ENCODE measurements at places on chromosomes 4 and X.

DNA sequence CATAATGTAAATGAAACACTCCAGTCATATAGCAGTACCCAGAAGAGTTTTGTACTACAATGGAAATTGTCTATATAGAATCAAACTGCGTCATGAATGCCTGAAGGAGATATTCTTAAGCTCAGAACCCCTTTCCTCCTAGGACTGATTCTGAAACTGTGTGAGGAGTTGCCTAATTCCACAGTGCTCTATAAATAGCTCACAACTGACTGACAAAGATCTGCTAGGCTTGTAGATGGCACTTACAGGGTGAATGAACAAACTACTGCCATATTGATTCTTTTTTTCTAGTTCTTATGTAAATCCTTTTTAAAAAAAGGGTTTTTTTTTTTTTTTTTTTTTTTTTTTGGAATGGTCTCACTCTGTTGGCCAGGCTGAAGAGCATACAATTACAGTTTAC, 30.1 kb upstream of the UGT2B17 start:
- DNase-seq = no peak

GRCh38 chrX:4110964-4111363, 397.5 kb upstream of the PRKX start:
- no peak for DNase-seq

DNA sequence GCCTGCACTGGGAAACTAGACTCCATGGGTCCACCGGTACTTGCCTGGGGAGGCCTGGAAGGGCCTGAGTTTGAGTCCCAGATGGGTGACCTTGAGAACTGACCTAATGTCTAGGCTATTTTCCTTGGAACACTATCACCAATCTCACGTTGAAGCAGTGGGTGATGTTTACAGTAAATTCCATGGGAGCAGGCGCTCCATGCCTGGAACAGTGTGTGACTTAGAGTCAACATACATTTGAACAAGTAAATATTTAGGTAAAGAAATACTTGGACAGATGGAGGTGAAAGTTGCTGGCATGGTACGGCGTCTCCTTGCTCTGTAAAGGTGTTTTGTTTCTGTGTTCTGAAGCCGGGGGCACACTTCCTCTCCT, 47.5 kb downstream of the TBC1D14 start:
- no peak for DNase-seq

DNA sequence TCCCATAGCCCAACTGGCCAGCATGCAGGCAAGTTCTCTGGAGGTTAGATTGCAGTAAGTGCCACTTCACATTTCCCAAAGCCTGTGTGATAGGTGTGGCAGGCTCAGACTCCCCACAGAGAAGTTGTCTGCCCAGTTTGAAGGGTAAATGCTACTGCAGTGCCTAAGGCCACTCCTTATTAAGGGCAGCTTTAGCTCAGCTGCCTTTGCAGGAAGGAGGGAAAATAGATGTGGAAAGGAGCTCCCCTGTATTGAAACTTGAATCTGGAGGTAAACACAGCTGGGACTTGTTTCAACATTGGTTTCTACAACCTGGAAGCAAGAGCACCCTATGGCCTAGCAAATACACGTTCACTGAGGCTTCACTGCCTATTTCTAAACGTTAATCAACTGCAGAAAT, 22.4 kb downstream of the NEXMIF start:
- DNase-seq = no peak

GRCh38 chr4:87974856-87975462, 555 bp upstream of the SPP1 start:
- no peak for DNase-seq

DNA sequence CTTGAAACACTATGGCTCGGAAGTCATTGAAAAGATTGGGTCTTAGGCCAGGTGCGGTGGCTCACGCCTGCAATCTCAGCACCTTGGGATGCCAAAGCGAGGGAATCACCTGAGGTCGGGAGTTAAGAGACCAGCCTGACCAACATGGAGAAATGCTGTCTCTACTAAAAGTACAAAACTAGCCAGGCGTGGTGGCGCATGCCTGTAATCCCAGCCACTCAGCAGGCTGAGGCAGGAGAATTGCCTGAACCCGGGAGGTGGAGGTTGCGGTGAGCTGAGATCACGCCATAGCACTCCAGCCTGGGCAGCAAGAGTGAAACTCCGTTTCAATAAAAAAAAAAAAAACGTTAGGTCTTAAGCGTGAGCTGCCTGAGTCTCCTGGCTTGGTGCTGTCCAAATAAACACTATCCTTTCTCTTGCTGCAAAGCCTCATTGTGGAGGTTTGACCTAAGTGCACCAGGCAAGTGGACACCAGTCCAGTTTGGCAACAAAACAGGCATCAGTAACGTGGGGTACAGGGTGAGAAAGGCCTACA, 185.9 kb downstream of the DHRSX start:
- DNase-seq = no peak

GRCh38 chrX:12985331-12985730, 10.4 kb downstream of the TMSB4X start:
- DNase-seq = no peak

DNA sequence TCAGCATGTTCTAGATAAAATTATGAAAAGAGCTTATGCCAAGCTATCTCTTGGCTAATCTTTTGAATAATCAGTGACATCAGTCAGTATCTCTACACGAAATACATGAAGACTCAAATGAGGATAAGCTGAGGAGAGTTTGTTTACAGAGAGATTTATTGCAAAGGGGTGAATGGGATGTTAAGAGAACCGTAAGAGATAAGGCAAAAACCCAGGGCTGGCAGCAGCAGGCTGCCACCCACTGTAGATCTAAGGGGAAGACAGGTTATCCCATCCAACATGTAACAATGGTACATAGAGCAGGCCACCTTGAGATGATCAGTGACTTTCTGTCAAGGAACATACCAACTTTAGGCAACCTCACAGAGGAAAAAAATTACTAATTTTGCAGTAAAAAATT, 432.1 kb upstream of the NR3C2 start:
- DNase-seq = no peak

GRCh38 chr4:6892190-6892908, 17.3 kb upstream of the TBC1D14 start:
- DNase-seq = no peak

- no peak for DNase-seq
Observed at GRCh38 chrX:123504047-123504446, 228.8 kb downstream of the THOC2 start.

DNA sequence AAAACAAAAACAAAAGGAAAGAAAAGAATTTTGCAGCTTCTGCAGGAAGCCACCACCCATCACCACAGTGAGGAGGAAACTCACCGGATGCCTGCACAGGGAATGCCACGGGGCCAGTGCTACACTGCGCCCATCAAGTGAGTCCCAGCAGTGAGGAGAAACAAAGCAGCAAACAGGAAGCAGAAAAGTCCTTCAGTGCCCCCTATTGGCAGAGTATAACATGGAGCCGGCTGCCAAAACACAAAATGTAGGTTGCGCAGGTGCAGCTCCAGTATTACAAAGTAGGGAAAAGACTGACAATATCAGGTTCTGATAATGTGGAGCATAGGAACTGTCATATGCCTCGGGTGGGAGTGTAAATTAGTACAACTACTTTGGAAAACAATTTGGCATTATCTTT, 23.3 kb upstream of the SCML2 start:
- no peak for DNase-seq

GRCh38 chr4:40305328-40306170, 29.6 kb upstream of the CHRNA9 start:
- DNase-seq = no peak

DNA sequence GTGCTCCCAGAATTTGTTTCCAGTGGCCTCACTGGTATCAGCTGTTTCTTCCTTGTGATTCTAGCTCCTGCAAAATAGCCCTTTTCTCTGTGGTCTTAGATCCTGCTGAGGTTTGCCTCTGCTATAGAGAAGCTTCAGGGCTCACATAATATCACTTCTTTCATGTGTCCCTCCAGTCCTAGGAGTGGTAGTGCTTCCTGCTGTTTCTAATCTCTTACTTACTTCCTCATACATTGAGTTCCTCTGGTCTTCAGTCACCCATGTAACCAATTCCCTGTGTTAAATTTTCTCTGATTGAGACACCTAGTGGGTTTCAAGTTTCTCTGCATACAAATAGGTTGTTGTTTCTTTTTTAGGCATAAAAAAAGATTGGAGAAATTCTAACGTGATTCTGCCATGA, 1567.9 kb downstream of the ARAP2 start:
- no peak for DNase-seq

GRCh38 chr4:150495550-150495949, 86.4 kb upstream of the MAB21L2 start:
- no peak for DNase-seq

- no peak for DNase-seq
Observed at GRCh38 chr4:962231-963208, 10.8 kb downstream of the DGKQ start.
